HFF-Myc (cell line): ENCODE measurements at places on chromosomes 7 and 10.

- DNase-seq = no peak
Measured at GRCh38 chr7:15837306-15837950, 150.9 kb upstream of the MEOX2 start.

DNA sequence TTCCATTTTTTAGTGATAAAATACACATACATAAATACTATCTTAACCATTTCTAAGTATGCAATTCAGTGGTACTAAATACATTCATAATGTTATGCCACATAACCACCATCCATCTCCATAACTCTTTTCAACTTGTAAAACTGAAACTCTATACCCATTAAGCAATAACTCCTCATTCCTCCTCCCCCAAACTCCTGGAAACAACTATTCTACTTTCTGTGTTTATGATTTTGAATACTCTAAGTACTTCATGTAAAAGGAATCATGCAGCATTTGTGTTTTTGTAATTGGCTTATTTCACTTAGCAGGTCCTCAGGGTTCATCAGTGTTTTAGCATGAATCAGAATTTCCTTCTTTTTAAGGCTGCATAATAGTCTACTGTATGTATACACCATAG lies 131.8 kb downstream of the TES start:
- DNase-seq = no peak

GRCh38 chr7:111734954-111735660 lies 172.8 kb upstream of the IMMP2L start:
- DNase-seq = no peak

DNA sequence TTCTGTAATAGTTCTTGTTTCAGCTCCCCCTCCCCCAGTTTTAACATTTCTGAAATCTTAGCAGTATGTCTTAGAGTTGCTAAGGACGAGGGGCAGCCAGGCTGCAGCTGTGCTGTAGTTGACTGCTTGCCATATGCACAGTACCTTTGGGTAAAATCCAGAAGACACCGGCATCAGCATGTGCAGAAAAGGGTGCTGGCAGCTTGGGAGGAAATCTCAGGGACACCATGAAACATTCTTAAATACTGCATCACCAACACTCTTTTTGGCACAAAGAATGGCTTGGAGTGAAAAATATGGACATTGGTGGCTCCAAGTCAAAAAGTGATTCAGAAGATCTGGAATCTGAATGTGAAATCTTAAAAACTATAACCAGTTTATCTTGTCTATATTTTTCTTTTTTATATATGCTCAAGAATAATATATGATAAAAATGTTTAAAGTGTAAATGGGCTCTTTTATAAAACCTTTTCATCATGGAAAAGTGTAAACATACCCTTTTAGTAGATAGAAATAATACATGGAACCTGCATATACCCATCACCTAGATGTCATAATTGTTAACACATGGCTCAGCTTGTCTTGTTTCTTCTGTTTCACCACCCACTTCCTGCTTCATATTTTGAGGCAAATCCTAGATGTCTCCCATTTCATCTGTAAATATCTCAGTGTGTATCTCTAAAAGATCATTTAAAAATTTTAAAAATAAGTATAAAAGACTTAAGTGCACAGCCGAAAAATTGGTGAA lies 34.4 kb upstream of the ARMS2 start:
- peak; percentile 72 for DNase-seq

- DNase-seq = peak; percentile 81
Measured at GRCh38 chr7:30412782-30413504, 65.6 kb downstream of the NOD1 start.

GRCh38 chr10:86690657-86691084 lies 22.4 kb downstream of the LDB3 start:
- DNase-seq = no peak

DNA sequence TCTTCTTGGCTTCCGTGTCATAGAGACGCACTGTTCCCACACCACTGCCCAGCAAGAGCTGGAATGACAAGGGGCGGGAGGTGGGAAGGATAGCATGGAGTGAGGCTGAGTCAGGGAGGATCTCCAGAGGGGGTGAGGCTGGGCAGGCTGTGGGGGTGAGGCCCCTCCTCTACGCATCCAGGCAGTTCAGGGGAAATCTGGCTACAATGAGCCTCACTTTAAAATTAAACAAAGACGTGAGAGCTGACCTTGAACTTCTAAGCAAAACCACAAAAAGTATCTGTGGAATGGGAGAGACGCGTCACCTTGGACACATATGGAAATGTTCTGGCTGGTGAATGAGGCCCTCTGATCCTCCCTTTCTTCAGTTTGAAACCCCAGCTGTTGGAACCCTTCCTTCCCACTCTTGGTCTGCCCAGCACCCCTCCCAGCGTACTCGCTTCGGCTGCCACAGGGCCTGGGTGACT lies 17.7 kb downstream of the WDR91 start:
- peak; percentile 97 for DNase-seq

DNA sequence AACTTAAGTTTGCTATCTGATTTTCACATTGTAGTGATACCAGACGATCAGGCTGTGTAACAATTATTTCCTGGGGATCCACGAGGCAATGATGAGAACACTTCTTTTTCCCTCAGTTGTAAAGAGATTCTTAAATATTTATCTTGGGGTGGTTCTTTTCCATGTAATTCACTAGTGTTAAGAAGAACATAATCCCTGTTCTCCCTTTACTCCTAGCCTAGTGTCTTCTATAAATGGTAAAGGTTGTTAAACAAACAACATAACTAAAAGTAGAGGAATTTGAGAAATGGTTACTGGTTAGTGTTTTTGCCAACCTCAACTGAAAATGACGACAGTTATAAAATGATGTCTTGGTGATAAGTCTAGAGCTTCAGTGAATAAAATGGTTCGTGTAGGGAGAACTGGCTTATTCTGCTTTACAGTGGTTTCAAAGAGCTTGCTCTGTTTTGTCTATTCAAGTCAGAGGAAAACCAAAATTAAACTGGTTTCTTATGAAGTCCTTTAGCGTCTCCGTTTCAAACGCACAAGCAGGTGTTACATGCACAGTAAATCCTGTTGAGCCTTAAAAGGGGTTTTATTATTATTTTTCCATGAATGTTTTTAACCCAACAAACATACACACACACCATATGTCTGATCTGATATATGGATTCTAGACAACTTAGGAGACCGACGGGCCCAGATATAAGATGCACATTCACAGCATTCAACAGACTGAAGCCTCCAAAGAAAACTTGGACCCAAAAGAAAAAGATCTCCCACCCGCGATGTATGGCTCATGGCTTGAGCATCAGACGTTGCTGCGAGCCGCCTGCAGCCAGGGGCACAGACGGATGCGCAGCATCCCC lies 1.1 kb downstream of the TBX20 start:
- no peak for DNase-seq

DNA sequence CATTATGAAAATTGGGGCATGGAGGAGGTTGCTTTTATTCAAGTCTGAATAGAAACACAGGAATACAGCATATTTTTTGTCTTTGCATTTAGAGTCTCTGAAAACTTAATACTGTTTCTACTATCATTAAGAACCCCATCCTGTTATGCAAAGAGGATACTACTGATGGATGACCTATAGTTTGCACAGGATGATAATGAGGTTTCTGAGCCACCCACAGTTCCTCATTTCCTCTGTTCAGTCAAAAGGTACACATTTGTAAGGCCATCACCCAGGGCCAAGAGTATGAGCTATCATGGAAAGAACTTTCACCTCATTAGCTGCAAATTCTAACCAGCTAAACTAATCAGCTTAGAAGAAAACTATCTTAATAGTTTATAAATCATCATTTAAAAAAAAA lies 213.0 kb upstream of the CHRM2 start:
- no peak for DNase-seq

DNA sequence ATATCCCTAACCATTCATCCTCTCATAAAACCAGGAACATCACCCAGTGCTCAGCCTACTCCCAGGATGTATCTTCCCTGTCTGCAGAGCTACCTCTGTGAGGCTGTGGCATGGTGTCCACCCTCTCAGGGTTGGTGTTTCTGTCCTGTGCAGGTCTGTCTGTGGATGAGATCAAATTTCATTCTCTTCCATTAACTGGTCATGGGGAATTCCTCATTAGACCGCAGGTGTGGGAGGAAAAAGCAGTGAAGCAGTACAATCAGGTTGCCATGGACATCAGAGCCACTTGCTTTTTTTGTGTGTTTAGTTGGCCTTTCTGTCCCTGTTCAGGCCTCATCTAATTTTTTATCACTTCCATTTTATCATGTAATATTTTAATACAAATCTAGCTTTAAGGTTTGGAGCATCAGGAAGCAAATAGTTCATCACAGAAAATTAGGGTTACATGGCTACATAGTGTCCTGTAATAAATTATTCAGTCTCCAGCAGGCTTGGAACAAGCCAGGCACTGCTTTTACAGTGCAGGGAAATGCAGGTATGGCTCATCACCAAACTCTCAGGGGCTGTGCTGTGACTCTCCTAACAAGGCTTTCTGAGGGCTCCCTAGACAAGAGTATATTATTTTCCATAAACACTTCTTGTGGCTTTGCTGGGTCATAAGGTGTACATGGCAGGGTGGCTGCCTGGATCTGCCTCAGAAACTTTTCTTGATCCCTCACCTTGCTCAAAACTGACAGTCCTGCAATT lies 594.9 kb upstream of the IGFBP3 start:
- DNase-seq = no peak

DNA sequence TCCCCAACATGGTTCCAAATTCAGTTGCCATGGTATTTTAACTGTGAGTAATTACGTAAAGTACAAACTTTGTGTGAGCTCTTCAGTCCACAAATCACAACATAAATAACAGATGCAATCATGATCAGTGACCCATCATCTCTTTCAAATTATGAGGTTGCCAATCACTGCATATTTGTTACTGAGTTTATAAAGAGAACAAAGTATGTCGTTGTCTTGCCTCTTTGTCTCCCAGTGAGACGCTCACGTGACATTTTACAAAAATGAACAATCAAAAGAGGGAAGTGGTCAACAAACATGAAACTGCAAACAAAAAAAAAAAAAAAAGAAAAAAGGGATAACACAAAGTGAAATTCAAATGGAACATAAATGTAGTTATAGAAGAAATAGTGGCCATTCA lies 122.7 kb upstream of the PDSS1 start:
- no peak for DNase-seq

GRCh38 chr10:11209830-11210181 lies 192.1 kb downstream of the CELF2 start:
- no peak for DNase-seq

DNA sequence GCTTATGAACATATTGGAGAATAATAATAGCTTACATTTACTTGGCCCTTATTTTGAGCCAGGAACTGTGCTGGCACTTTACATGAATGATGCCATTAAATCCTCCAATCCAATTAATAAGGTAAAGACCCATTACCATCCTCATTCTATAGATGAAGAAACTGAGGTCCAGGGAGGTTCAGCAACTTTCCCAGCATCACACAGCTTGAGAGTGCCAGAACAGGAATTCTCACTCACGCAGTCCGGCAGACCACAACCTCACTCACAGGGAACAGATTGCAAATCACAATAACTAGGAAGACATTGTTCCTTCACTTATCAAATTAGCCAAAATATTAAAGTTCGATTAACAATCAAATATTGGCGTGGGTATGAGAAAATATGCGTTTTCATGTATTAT lies 18.3 kb downstream of the GPRIN2 start:
- no peak for DNase-seq

DNA sequence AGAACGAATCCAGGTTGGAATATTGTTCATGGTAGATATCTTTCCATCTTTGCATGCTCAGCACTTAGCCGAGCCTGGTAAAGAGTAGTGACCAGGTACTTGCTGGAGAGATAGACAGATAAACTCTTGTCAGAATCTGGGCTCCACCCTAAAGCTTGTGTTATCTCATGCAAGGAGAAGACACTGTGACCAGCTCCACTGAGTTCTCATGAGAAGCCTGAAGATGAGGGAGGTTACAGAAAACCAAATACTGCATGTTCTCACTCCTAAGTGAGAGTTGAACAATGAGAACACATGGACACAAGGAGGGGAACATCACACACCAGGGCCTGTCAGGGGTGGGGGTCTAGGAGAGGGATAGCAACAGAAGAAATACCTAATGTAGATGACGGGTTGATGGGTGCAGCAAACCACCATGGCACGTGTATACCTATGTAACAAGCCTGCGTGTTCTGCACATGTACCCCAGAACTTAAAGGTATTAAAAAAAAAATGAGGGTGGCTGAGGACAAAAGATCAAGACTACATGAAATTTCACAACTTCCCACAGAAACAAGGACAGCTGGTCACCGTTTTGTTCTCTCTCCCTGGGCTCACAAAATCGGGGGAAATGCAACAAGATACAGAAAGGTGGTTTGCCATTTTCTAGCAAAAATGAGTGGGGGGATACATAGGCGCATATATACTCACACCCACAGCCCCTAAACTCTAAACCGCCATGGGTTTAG lies 17.4 kb downstream of the DLG5 start:
- DNase-seq = no peak

- DNase-seq = no peak
Measured at GRCh38 chr7:112162142-112162766, 43.9 kb downstream of the DOCK4 start.

DNA sequence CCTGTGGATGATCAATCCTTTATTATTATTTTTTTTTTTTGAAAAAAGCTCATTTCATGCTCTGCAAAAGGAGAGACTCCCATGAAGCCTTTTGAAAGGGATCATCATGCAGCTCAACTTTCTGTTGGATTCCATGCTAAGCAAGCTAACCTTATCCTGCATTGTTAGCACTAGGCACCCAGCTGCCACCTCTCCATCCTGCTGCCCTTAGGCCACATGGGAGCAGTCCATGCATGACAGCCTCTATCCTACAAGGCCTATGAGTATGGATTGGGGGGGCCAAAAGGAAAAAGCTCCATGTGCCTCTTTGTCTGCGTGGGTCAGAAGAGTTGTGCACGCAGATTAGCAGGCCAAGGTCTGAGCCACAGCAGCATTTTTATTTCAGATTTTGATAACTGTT lies 19.2 kb downstream of the SMNDC1 start:
- DNase-seq = no peak

GRCh38 chr7:18995270-18995671 lies 122.2 kb downstream of the TWIST1 start:
- no peak for DNase-seq

- no peak for DNase-seq
Measured at GRCh38 chr7:3564231-3564630, 263.2 kb downstream of the SDK1 start.
